ENCODE measurements at places on chromosomes 5 and 9.

GRCh38 chr5:122909470-122910100 is 64.2 kb downstream of the SNX24 start:
- DNase-seq: no peak

DNA sequence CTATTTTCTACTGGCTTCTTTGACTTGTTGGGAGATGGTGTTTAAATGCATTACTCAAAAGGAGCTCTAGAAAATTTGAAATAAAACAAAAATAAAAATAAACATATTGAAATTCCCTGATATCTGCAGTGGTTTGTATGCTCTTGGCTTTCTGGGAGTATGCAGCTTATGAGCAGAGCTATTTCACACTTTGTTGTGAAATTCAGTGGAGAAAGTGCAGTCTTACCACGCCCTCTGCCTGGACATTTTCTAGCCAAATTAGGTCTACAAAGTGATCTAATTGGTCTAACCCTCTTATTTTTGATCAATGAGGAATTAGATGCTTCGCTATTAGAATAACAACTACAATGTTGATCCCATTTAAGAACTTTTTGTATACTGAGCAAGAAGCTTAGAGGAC is 66.8 kb downstream of the INSYN2B start:
- DNase-seq: no peak

- DNase-seq: peak; percentile 42
These were observed 143.6 kb downstream of the MRPS30 start for GRCh38 chr5:44952376-44952775.

GRCh38 chr5:102832445-102832844 is 77.3 kb downstream of the PAM start:
- no peak for DNase-seq

DNA sequence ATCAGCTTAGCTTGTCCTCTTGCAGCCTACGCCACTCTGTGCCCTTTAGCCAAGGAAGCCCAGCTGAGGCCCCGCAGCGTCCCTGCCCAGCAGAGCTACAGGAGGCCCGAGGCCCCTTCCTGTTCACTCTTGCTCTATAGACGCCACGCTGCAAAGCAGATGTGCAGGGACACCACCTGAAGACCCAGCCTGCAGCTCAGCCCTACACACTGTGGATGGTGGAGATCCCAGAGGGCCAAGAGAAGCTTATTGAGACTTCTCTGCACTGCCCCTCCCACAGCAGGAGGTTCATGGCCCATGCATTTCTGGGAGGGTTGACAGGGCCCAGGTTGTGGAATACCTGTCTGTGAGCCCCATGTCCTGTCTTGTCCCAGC is 33.6 kb downstream of the IRF1 start:
- DNase-seq: no peak

- DNase-seq: no peak
These were observed 156.4 kb upstream of the IRX4 start for GRCh38 chr5:2039180-2039531.

DNA sequence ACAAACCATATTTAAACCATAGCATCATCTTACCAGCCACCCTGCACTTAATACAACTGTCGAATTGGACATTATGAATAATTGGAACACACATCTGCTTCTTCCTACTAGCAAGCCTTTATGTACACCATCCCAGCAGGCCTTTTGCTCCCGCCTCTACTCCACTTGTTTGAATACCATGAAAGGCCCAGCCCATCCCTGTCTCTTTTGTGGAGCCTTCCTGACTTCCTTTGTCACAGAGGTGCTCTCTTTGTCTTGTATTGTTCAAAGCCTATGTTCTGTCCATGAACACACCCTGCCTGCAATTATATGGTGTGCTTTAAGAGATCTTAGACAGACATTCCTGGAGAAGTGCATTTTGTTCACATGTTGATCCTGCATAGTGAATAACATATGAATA is 465.7 kb downstream of the DIRAS2 start:
- DNase-seq: no peak

GRCh38 chr9:131259432-131259898 is 16.8 kb downstream of the FAM78A start:
- no peak for DNase-seq

- no peak for DNase-seq
These were observed 84.5 kb upstream of the SLC12A2 start for GRCh38 chr5:127998950-127999615.

- DNase-seq: no peak
These were observed 74.4 kb downstream of the INSL6 start for GRCh38 chr9:5110867-5111681.

GRCh38 chr5:100772006-100772405 is 131.1 kb downstream of the ST8SIA4 start:
- no peak for DNase-seq

- DNase-seq: no peak
These were observed 174.7 kb downstream of the WDR70 start for GRCh38 chr5:37553720-37554404.

- no peak for DNase-seq
These were observed 234.8 kb downstream of the AUH start for GRCh38 chr9:91126761-91127445.

DNA sequence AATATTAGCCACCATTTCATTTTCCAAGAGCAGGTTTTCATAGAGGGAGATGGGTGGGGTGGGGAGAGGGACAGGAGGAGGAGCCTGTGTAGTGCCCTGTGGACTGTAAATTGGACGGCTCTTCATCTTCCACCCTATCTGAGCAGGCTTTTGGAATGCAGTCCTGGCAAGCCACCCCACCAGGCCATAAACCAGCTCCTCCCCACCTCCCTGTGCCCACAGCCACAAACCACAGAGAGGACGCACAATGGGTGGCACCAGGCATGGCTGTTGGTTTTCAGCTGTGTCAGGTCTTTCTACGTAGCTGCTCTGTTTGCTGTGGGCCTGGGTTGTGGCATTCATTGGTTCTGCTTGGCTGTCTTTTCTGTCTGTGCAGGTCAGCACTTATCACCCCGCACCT is 58.0 kb downstream of the PLAC8L1 start:
- no peak for DNase-seq

DNA sequence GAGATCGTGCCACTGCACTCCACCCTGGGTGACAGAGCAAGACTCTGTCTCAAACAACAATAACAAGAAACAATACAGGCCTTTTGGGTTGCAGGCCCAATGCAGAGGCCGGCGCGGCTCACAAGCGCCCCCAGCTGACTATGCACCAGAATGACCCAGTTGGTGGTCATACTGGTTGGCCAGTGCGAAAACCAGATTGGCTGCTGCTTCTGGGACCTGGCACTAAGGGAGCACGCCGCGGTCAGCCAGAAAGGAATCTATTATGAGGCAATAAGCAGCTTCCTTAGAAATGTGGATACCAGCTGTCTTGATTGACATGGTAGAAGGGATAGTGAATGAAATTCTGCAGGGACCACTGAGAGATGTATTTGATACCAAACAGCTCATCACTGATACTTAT is 35.0 kb downstream of the RANBP17 start:
- DNase-seq: no peak

- DNase-seq: no peak
These were observed 91.4 kb upstream of the NEURL1B start for GRCh38 chr5:172549696-172550095.

GRCh38 chr9:13942695-13943094 is 371.2 kb downstream of the NFIB start:
- peak; percentile 94 for DNase-seq

DNA sequence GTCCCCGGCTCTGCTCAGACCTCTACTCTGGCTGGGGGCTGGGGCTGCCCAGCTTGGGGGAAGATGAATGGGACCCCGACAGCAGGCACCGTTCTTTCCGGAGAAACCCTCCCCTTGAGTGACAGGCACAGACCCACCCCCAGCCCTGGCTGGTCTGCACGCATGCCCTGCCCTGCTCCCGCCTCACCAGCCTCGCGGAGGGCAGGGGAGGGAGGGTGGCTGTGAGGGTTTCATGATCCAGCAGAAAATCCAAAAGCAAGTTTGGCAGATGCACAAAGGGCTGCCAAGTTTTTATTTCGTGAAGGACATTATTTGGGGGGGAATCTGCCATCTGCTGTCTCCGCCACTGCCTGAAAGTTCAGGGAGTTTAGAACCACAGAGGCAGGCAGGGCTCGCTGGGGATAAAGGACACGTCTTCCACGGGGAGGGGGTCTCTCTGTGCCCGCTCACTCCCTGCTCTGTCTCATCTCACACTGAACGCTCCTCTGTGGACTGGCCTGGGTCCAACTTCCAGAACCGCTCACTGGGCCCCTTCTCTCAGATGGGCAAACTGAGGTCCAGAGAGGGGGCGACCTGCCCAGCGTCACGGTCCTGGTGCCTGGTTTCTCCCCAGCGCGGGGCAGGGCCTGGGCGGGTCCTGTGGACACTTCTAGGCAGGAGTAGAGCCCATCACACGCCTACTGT is 92.9 kb downstream of the RXRA start:
- no peak for DNase-seq

- DNase-seq: no peak
These were observed 38.9 kb downstream of the EXD3 start for GRCh38 chr9:137383784-137384756.

- peak; percentile 69 for DNase-seq
These were observed 13.4 kb upstream of the CCDC112 start for GRCh38 chr5:115309751-115310370.

- DNase-seq: peak; percentile 77
These were observed 63.2 kb downstream of the PRRT1B start for GRCh38 chr9:131608493-131609037.

DNA sequence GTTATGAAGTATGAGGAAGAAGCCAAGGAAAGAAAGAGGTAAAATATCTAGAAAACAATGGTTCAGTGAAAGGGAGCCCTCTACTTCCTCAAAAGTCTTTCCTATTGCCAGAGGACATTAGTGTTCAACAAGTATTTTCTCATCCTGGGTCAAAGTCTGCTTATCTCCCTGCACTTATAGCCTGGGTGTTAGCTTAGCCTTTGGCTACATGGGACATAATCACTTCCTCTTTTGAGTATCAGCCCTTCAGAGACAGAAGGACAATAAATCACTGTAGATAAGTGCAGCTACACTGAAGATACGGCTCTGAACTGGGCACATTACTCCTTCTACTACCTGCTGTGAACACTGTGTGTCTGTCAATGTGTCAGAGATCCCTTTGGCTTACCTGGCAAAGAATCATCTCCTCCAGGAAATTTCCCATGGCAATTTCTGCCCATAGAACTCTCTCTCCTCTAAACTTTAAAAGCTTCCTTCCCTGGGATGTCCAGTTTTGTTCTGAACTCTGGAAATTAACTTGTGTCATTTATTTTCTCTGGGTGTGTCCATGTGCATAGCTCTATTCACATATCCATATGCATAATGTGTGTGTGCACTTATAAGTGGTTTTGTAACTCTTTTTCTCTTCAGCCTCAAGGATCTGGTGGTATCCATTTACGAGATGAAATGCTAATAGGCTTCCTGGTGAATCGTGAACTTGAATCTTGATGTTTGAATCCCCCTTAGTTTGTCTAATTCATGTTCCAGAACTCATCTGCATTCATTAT is 30.0 kb upstream of the RECK start:
- no peak for DNase-seq

- peak; percentile 64 for DNase-seq
These were observed 129.6 kb downstream of the KCNIP1 start for GRCh38 chr5:170633235-170634081.

GRCh38 chr5:158483281-158483860 is 616.3 kb downstream of the EBF1 start:
- no peak for DNase-seq

- no peak for DNase-seq
These were observed 876 bp upstream of the JAK2 start for GRCh38 chr9:4984171-4984620.

DNA sequence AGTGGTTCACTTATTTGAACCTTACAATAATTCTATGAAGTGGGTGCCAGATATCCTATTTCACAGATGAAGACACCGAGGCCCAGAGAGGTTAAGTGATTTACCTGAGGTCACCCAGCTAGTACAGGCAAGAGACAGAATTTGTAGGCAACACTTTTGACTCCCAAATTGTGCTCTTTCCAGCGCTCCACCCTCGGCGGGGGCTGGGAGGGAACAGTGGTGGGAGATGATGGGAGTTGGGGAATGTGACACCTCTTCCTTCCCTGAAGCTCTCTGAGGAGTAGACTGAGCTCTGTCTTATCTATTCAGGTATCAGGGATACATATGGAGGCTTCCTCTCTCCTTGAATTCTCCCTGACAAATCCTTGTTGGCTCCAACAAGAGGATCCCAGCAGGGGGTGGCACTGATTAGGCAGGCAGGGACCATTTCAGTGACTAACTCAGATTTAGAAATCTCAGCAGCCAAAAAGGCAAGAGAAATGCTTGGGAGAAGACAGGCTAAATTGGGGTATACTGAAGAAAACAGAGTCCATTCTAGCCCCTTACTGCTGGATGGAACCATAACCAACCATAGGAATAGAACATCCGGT is 95.8 kb upstream of the PANK3 start:
- DNase-seq: no peak

GRCh38 chr5:160271396-160271795 is 41.0 kb downstream of the CCNJL start:
- no peak for DNase-seq

- DNase-seq: no peak
These were observed 131.7 kb downstream of the UNC13B start for GRCh38 chr9:35293376-35293964.

DNA sequence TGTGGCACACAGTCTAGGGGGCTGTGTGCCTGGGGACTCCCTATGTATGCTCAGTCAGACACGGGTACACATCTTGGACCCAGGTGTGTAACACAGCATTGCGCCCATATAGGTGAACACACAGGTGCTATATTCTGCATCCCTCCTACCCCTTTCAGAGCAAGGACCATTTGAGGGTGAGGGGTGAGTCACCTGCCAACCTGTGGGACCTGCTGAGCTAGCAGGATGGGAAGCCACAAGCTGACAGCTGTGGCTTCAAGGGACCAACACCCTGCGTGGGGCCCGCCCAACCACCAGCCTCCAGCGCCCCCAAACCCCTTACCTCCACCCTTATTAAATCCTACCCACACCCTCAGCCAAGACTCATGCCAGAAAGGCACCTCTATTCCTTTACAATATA is 14.6 kb upstream of the AQP7 start:
- DNase-seq: no peak

Measured in HS-5 (cell line).